ENCODE measurements at places on chromosomes 2 and 18.

DNA sequence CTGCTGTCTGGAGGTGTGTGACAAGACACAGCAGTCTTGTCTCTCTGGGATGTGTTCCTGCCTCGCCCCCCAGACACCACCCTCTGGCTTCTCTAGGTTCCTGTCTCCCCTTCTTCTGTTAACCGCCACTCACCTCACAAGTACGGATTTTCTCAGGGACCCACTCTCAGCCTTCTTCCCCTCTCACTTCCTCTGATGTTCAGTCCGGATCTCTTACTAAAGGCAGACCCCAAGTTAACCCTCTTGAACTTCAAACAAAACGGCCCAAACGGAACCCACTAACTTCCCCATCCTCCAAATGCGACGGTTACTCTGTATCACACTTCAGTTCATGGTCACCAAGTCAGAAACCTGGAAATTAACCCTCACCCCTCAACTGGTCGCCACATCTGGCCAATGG is 32.0 kb downstream of the B4GALT6 start:
- no peaks in the 10 kb centered on the region for H3K36me3 ChIP-seq
- H3K4me3 ChIP-seq: no peak overlapping the region
- no peak overlapping the region for H3K27ac ChIP-seq
- no peak for DNase-seq
- H3K27me3 ChIP-seq: peaks cover 12% of the 10 kb centered on the region

DNA sequence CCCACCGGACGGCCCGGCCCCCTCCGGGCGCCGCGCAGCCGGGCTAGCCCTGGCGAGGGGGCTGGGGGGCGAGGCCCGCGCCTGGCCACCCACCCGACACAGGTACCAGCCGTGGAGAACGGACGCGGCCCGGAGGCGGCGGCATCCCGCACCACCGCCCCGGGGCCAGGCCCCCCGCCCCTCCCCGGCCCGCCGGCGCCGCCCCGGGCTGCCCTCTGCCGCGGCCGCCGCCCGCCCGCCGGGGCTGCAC is 405 bp downstream of the SOS1 start:
- no peak overlapping the region for H3K27ac ChIP-seq
- no peaks in the 10 kb centered on the region for H3K27me3 ChIP-seq

- no peak for DNase-seq
- no peaks in the 10 kb centered on the region for H3K36me3 ChIP-seq
- peaks cover 26% of the 10 kb centered on the region for H3K4me1 ChIP-seq
- no peak overlapping the region for H3K4me3 ChIP-seq
- no peak overlapping the region for H3K27ac ChIP-seq
These were observed 33.5 kb upstream of the IL37 start for GRCh38 chr2:112877423-112877822.

- H3K36me3 ChIP-seq: no peaks in the 10 kb centered on the region
- no peaks in the 10 kb centered on the region for H3K27me3 ChIP-seq
- no peak overlapping the region for H3K27ac ChIP-seq
These were observed 413.0 kb downstream of the CDH2 start for GRCh38 chr18:27763936-27764335.

DNA sequence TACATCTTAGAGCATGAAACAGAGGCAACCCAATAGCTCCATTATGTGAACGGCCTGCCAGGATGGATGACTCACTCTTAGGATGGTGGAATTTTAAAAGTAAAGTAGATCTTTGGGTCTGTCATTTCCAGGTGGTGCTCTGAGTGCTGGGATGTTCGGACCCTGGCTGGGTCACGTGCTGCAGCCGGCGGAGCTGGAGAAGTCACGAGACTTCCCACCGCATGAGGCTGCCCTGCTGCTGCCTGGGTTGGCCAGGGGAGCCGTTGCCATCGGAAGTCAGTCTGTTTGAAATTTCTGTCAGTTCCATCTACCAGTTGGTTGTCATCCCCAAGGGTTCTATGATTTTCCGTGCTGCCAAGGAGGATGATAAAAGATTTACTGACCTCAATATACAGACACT is 93.3 kb upstream of the ALKAL2 start:
- no peak for DNase-seq
- no peak overlapping the region for H3K4me3 ChIP-seq
- no peaks in the 10 kb centered on the region for H3K4me1 ChIP-seq
- H3K27me3 ChIP-seq: peaks cover 3% of the 10 kb centered on the region
- no peak overlapping the region for H3K27ac ChIP-seq
- peaks cover 5% of the 10 kb centered on the region for H3K36me3 ChIP-seq

GRCh38 chr2:146764301-146764700 is 1080.5 kb upstream of the ACVR2A start:
- H3K27ac ChIP-seq: no peak overlapping the region
- no peaks in the 10 kb centered on the region for H3K27me3 ChIP-seq
- H3K4me3 ChIP-seq: no peak overlapping the region
- no peaks in the 10 kb centered on the region for H3K36me3 ChIP-seq

GRCh38 chr2:237915576-237915975 is 51.2 kb upstream of the UBE2F start:
- no peak for DNase-seq
- no peak overlapping the region for H3K4me3 ChIP-seq
- H3K36me3 ChIP-seq: no peaks in the 10 kb centered on the region
- H3K27ac ChIP-seq: no peak overlapping the region

GRCh38 chr2:163692611-163693482 is 43.0 kb downstream of the FIGN start:
- H3K36me3 ChIP-seq: no peaks in the 10 kb centered on the region
- DNase-seq: no peak
- no peaks in the 10 kb centered on the region for H3K4me1 ChIP-seq
- no peak overlapping the region for H3K27ac ChIP-seq
- no peak overlapping the region for H3K4me3 ChIP-seq
